ENCODE measurements at places on chromosomes 7 and 10.

DNA sequence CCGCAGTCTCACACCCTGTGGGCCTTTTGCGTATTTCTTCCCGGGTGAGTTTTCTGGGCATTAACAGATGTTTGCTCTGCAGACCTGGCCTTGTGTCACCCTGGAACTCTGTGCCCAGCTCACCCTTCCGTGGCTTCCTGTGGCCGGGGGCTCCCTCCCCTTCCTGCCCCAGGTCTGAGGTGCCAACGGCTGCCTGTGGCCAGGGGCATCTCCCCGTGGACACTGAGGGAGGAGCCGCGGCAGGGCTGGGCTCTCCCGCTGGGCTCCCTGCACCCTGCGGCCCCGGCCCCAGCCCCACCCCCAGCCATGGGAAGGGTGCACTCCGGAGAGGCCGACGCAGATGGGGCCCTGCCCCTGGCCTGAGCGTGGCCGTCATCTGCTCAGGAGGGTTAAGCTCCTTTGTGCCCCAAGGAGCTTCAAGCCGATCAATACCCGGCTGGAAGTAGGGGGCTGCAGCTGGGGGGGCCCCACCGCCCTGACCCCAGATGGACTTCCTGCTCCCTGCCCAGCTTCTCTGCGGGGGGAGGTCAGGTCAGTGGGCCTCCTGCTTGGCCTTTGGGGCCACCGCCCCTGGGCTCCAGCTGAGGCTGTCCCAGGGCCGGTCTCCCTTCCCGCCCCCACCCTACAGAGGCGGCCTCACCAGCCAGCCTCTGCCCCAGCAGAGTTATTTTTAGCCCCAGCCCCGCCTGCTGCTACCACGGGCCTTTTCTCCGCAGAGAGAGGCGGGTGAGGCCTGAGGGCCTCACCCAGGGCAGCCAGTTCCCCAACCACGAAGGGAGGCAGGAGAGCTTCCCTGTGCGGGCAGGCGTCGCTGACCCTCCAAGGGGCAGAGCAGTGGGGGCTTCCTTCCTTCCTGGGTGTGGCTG lies 24.2 kb downstream of the PWWP2B start:
- peak; percentile 74 for DNase-seq

DNA sequence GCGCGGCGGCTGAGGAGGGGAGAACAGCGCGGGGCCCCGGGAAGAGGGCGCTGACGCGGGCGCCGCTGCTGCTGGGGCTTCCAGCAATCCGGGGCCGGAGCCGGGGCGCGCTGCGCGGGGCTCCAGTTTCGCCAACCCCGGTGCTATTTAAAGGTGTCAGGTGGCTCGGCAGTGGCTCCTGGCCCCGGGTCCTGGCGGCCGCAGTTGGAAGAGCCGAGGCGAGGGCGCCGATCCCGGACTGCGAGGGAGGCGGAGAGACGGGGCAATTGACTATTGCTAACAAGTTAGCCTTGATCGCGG lies 347 bp downstream of the LBX1 start:
- DNase-seq: no peak

DNA sequence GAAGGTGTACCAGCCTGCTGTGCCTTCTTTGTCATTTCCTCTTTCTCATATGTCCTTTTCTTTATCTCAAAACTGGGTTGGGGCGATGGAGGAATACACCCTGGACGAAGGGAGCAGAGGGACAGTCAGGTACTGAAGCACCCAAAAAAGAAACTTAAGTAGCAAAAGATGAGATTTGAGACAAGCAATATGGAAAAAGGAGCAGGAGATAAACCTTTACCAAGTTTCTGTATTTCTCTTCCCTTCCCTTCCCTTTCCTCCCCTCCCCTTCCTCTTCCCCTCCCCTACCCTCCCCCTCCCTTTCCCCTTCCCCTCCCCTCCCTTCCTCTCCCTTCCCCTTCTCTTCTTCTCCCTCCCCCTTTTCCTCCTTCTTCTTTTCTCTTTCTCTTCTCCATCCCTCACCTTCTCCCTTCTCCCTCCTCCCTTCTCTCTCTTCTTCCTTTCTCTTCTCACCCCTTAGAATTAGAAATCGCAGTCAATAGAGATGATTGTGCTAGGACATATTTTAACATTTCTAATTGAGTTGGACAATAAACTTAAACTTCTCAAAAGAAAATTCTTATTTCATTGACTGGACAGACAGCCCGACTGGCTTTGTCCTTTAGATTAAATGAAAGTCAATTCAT lies 114.7 kb upstream of the PLXDC2 start:
- no peak for DNase-seq

- no peak for DNase-seq
Measured at GRCh38 chr7:132160611-132161532, 415.4 kb downstream of the PLXNA4 start.

- no peak for DNase-seq
Measured at GRCh38 chr10:16789765-16790164, 27.5 kb downstream of the RSU1 start.

DNA sequence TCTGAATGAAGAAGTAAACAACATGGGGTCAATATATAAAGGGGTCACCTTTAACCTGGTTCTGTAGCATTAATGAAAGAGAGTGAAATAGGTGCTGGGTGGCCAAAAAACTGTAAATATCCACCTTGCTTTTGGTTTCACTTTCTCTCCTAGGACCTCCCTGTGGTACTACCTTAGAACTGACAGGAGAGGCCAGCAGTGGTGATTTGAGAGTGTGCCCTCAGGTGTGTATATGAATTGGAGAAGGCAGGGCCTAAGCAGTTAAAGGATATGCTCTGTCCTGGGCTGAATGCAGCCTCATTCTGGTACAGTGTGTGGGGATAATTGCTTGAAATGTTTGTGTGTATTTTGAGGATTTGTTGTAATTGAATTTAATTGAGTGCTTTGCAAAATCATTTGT lies 62.0 kb downstream of the BBS9 start:
- no peak for DNase-seq

- no peak for DNase-seq
Measured at GRCh38 chr7:43771573-43771972, 13.1 kb downstream of the BLVRA start.

Measured in fibroblast of villous mesenchyme (primary cell).